Left lung (tissue), 14 donors: ENCODE measurements at places on chromosomes 6 and 20.

DNA sequence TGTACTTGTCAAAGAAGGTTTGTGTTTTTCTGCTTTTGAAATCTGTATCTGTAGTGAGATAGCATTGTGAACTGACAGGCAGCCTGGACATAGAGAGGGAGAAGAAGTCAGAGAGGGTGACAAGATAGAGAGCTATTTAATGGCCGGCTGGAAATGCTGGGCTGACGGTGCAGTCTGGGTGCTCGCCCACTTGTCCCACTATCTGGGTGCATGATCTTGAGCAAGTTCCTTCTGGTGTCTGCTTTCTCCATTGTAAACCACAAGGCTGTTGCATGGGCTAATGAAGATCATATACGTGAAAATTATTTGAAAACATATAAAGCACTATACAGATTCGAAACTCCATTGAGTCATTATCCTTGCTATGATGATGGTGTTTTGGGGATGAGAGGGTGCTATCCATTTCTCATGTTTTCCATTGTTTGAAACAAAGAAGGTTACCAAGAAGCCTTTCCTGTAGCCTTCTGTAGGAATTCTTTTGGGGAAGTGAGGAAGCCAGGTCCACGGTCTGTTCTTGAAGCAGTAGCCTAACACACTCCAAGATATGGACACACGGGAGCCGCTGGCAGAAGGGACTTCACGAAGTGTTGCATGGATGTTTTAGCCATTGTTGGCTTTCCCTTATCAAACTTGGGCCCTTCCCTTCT is 18.4 kb downstream of the CD83 start:
- DNase-seq, result no peak

DNA sequence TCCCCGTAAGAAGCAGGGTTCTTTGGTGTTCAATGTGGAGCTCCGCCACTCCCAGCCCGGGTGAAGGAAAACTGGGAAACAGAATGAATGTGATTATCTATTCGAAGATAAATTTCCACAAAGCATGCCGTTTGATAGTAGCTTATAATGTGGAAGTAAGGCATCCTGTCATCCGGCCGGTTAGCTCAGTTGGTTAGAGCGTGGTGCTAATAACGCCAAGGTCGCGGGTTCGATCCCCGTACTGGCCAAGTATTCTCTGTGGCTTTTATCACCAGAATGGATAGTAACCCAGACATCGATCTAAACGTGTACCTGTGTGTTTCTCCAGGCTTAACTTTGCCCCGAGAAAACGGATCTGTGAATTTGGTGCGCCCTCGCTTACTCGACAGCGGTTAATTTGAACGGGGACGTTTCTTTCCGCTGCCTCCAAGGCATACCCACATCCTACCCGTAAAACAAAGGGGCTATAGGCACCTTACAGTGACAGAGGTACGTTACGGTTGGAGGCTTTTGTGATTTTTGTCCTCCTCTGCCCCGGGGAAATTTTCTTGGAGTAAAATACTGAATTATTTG is 215.2 kb upstream of the ZNF184 start:
- peak; percentile 83 for DNase-seq

- no peak for DNase-seq
These were observed 2.0 kb upstream of the NOL7 start for GRCh38 chr6:13613029-13613594.

DNA sequence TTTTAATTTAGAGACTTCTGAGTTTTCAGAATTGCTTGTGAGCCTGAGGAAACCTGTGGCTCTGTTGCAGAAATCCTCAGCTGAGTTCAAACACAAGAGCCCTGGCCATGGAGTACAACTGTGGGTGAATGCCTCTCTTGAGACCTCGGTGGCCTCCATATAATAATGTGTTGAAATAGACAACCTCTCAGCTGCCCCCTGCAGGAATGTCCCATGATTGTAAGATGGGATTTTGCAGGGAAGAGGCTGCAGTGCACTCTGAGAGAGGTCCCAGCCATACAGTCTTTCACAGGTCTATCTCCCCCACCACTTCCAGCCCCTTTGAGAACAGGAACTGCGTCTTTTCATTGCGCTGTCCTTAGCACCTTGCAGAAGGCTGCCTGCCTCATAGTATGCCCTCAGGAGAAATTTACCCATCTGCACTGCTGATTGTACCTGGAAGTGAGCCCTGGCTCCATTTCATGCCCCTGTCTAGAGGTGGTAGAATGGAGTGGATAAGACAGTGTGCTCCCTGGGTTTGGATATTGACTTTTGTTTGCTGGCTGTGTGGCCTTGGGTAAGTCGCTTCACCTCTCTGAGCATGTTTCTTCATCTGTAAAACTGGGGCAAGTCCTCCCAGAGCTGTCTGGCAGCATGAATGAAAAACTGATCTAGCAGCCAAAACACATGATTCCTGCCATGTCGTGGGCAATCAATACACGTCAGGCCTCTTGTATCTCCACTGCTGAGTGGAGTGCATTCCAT is 16.8 kb upstream of the CDH22 start:
- DNase-seq, result no peak

DNA sequence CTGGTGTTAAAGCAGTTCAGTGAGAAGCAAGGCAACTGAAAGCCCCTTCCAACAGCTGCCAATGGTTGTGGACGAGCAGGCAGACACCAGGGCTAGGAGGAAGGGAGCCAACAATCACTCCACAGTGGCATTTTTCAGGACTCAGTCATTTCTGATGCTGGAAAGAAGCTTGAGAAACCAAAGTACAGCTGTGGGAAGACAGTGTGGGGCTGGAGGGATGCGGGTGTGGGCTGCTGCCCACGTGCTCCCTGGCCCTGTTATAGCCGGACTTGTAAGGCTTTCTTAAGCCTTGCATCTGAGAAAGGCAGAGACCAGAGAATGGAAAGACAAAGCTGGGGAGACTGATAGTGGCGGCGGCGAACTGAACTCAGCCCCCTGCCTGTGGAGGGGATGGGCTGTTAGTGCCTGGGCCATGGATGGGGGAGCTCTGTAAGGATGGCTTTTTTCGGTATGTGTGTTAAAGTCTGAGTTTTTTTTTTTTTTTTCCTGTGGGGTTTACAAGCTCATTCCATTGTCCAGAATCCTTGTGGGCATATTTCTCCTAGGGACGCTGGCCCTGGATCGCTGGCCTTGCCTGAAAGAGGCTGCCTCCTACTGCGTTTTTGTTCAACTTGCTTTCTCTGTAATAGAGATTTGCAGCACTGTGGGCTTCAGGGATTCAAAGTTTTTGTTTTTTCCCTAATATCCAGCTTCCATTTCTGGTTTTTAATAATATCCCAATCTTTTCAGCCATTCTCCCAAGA is 91.7 kb downstream of the GJA10 start:
- DNase-seq, result no peak

GRCh38 chr6:3876866-3877265 is 27.7 kb downstream of the FAM50B start:
- no peak for DNase-seq

DNA sequence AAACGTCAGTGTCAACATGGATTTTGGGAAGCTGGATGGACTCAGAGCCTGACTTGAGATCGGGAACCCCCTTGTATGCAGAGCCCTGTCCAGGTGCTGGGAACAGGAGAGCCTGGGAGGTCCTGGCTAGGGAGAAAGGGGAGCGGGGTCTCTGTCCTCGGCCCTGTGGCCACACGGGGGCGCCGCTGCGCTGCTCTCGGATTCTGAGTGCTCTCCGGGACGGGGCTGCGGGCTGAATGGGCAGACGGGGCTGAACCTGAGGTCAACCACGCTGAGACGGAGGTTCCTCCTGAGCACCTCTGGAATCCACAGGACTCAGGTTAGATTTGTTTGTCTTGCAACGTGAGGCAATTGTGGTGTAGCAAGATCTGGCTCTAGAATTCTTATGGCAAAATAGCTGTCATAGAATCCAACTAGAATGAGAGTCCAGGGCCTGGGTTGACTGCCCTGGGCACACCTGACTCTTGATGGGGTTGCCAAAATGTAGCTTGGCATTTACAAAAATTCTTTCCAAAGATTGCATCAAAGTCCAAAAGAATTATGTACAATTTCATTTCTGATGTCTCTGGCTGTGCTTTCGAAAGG is 20.6 kb upstream of the HLA-F start:
- DNase-seq, result no peak

DNA sequence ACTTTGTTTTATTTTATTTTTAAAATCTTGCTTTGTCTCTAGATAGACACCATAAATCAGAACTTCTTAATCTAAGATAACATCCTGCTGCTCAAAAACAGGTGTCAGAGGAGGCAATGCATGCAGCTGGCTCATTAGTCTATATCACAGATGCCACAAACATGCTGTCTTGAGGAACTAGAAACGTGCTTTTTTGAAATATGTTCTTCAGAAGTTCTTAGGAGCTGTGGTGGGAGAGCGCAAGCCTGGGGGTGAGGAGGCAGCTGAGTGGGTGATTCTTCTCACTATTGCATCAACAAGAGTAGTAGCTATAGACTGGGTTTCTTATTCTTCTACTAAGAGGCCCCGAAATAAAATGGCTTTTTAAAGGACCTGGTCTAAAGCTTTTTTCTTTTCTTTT is 23.4 kb downstream of the IL22RA2 start:
- DNase-seq, result no peak

- no peak for DNase-seq
These were observed 247.5 kb upstream of the GMDS start for GRCh38 chr6:2492686-2493523.

DNA sequence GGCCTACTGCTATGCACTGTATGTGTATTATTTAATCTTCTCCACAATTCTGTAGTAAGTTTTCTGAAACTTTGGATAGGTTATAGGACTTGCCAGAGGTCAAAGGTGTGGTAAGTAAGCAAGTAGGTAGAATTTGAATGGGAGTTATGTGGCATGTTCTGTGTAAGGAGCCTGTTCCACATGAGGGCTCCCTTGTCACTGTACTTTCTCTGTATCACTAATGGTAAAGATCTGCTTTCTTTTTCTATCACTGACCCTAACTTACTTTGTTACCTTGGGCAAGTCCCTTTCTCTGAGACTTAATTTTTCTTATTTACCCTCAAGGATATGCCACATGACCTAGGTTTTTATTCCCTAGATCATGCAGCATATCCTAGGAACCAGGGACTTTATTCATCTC is 50.3 kb downstream of the EIF2S2 start:
- no peak for DNase-seq

DNA sequence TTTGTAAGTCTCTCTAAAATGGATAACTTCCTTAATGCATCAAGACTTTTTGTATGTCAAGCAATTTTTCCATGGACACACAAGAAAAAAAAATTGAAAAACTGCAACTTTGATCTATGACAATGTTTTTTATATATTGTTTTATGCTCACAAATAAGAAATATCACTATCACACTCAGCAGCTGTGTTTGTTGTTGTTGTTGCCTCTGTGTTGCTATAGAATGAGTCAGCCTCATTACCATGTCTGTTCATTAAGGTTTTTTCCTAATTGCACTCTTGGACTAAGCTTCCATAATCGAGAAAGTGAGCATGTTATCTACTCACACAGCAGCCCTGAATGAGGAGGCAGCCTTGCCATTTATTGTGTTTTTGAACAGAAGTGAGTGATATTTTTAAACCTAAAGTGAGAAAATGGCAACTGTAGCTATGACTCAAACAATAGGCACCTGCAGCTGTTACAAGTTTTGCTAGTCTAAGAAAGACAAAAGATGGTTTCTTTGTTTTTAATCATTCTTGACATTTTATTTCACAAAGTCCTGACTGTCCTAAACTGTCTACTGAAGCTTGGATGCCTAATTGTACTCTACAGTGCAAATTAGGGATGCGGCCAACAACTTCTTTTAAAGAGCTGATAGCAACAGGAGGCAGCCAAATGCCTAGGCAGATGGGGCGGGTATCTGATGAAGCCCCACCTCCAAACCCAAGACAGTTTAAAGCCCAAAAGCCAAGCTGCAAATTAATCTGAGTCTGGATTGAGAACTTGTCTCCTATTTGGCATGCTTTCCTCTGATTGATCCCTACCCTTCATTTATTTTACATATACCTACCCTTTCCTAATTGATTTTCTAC is 77.9 kb upstream of the DOK5 start:
- DNase-seq, result no peak

GRCh38 chr20:11652128-11652527 is 265.6 kb upstream of the BTBD3 start:
- no peak for DNase-seq

DNA sequence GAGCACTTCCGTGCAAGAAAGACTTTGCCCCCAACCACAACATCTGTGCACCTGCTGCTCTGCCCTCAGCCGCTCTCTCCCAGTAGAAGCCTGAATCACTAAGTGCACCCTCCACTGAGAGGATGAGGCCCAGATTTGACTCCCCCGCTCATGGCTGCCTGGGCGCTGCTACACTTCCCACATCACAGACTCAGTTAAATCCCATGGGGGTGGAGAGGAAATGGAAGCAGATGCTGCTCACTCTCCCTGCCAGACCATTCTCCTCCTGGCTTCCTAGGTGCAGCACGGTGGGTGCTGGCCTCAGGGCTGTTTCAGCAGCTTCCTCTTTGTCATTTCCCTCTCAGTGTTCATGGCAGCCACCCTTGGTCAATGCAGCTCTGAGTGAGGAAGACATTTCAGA is 4.8 kb downstream of the CST5 start:
- DNase-seq, result no peak

GRCh38 chr20:38260378-38261053 is at the start of gene KIAA1755:
Gene KIAA1755, minus strand, starts transcription at chr20:38260735. Its CDS starts 235 bp downstream, at chr20:38260500.
- DNase-seq, result no peak

DNA sequence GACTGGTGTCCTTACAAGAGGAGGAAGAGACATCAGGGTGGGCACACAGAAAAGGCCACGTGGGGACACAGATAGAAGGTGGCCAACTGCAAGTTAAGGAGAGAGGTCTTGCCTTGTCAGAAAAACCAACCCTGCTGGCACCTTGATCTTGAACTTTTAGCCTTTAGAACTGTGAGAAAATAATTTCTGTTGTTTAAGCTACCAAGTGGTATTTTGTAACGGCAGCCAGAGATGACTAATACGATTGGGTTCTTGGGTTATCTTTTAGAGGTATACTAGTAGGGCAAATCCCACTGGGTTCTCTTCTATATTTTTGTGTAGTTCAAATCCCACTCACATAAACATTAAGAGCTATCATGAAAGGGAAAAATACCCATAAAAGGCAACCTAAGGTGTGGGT is 31.9 kb upstream of the ZBTB24 start:
- DNase-seq, result no peak

GRCh38 chr6:79657238-79657637 is 26.1 kb downstream of the SH3BGRL2 start:
- no peak for DNase-seq

- DNase-seq, result no peak
These were observed 118.4 kb downstream of the FARS2 start for GRCh38 chr6:5379647-5380242.

GRCh38 chr20:54557806-54558590 is 82.6 kb downstream of the DOK5 start:
- DNase-seq, result no peak

- DNase-seq, result no peak
These were observed 49.3 kb downstream of the LYRM4 start for GRCh38 chr6:5211492-5211891.

DNA sequence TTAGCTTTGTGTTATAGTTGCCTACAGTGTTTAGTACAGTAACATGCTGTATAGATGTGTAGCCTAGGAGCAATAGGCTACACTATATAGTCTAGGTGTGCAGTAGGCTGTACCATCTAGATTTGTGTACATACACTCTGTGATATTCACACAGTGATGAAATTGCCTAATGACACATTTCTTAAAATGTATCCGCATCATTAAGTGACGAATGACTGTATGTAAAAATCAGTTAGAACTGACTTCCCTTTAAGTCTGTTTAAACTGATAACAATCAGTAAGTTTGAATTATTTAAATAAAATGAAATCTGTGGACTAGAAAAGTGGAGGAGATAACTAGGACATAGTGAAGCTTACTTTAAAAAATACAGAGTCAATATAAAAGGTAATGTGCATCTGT is 176.1 kb downstream of the CDKAL1 start:
- DNase-seq, result no peak
